RWPE1 (cell line): ENCODE measurements at places on chromosomes 16 and 17.

DNA sequence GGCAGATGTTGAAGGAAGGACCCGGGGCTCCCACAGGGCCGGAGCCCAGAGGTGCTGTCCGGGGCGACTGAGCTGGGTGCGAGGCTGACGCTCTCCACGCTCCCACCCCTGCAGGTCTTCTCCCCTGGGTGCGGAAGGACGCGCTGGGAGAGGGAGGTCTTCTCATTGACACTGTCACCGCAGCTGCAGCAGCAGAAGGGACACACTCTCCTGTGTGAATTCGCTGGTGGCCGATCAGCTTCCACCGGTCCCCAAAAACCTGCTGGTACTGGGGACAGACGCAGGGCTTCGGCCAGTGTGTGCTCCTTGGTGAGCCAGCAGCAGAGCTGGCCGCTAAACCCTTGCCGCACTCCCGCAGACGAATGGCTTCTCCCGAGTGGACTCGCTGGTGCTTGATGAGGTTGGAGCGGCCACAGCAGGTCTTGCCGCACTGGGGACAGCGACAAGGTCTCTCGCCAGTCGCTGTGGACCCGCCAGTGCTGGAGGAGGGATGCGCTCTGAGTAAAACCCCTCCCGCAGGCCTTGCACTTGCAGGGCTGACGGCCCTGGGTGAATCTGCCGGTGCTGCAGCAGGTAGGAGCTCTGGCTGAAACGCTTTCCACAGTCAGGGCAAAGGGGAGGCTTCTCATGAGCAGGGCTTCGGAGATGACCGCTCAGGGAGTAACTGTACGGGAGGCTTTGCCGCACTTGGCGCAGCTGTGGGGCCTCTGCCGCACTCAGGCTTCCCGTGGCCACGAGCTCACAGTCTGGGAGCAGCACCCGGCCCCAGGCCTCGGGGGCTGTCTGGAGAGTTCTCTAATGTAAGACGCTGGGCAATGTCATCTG, 6.2 kb downstream of the ZNF843 start:
- no peak for DNase-seq

DNA sequence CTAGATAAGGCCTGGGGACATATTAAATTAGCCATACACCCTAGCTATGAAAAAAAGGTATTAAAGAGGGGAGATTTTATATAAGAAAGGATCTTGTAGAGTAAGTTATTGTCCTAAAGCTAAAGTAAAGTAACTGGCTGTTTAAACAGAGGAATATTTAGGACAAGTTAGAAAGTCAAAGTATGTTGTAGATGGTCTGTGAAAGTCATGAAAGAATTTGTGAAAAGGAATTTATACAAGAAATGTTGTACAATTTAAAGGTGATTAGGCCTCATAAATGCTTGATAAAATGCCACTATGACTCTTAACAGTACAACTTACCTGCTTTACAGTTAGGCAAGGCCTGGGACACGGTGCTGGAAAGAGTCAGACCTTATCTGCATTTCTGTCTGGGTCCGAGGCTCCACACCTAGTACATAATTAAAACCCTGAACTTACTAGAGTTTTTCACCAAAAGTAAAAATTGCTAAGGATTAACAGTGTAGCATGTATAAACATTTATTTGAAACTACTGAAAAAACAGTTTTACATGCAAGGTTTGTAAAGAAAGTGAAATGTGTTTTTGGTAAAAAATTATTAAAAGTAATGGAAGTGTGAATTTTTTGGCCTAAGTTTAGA, 445.3 kb upstream of the TOM1L1 start:
- DNase-seq: no peak

- DNase-seq: no peak
These were observed 6.7 kb downstream of the SHMT1 start for GRCh38 chr17:18356624-18357023.

GRCh38 chr17:19308398-19308797, 54.1 kb downstream of the B9D1 start:
- no peak for DNase-seq
